RPMI7951 (cell line): ENCODE measurements at places on chromosomes 12 and 14. TPM values are rescaled to one million over a fixed set of nuclear protein-coding genes. Genes with fewer than 3 reads are reported as not detected.
A peak's percentile ranks its signal among the peaks of the same experiment; 100 is the strongest.

- DNase-seq = no peak
These were observed 91.4 kb downstream of the CHGA start for GRCh38 chr14:93014058-93015023.

ETFBKMT gene
- 1.4 and 2.3 TPM in 2 replicates for total RNA-seq

ARMH4 gene
- 1.3 and 1.8 TPM in 2 replicates for total RNA-seq

DNA sequence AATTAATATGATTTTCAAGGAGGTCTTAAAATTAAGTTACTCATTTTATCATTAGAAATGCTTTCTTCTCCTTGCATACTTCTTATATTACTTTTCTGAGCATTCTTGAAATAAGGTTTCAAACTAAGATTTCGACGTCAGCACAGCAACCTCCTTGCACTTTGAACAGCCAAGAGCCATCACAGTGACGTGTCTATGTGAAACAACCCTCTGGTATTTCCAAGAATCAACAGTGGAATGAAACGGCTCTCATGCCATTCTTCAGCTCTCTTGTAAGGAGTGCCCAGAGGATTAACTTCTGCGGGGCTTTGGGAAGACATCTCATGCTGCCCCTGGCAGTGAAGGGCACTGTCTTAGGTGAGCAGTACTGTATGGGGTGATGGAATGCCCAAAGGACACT is 109.2 kb downstream of the EFCAB11 start:
- no peak for DNase-seq

DNA sequence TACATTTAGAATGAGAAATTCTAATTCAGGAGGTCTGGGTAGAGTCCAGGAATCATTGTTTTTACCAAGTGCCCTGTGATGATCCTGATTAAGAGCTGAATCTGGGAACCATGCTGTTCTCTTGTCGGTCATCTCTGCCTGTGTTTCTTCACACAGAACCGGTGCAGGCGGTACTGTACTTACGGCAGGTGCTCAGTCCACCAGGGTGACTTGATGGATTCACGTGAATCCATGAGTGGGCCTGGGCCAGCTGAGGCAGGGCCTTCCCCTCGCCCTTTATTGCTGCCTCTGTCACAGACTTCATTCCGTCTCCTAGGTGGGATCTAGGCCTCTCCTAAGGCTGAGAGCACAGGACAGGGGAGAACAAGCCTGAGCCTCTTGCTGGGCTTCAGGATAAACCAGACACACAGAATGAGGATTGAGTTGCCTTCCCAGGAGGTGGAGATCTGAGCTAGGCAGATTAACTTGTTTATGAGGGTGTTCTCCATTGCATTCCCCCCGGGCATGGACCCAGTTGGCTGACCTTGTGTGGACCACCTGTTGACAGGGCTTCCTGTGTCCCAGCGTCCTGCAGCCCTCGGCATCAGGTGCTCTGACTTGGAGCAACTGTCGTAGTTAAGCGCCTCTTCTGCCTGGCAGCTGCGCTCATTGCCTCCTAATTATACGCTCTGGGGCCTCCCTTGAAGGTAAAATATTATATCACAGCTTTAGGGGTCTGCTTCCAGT is 42.1 kb downstream of the B4GALNT3 start:
- DNase-seq = no peak

AICDA gene
- total RNA-seq = not detected in 2 replicates

KRT78 gene
- 0.20 and 0.36 TPM in 2 replicates for total RNA-seq

NOS1 gene
- total RNA-seq = not detected in 2 replicates

DNA sequence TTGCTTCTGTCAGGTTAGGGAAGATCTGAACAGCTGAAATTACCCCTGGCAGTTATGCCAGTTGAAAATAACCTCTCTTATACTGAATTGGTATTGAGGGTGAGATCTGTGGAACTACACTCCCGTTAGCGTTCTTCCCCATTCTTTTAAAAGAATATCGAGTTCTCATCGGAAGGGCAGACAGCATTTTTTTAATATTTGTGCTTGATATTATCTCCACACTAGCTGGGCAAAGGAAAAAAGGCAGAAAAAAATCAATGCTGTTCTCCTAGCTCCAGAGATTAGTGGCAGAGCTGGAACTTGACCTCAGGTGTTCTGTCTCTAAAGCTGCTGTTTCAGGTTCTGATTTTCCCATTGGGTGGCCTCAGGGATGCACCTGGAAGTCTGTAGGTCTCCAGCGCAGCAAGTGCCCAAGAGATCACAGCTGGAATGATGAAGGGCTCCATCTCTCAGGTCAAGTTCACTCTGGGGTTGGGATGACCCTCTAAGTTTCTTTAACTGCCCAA is 67.5 kb downstream of the SLC38A1 start:
- DNase-seq = no peak

DNA sequence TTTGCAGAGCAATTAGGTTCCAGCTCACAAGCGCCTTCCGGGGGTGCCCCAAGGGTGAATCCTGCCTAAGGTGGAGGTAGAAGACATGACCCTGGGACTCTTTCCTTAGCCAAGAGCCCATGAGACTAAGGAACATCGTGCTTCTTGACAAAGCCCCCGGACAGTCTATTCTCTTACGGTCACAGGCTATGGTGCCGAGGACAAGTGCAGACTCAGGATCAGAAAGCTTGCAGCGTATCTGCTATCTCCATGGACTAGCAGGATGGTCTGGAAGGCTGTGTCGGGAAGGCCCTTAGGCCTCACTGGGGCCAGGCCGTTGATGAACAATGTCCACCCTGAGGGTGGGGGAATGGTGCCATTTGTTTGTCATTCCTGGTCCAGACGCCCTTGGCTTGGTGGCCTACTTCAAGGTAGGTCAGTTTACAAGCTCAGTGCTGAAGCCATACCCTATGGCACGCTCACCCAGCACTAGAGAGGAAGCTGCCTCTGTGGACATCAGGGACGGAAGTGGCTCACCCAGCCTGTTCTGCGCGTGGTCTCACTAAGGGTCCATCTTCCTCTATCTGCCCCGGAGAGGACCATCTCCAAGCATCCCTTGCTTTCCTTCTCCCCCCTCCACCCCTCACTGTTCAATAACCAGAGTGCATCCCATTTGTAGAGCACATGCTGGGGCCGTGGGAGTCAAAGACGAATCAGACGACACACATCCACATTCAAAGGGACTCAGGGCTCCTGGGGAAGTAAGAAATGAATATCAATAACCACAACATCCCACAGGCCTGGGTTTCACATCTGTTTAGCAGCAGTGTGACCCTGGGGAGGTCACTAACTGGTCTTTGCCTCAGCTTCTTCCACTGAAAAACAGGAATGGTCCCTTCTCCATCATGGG is 45.0 kb upstream of the IQSEC3 start:
- DNase-seq = no peak

DNA sequence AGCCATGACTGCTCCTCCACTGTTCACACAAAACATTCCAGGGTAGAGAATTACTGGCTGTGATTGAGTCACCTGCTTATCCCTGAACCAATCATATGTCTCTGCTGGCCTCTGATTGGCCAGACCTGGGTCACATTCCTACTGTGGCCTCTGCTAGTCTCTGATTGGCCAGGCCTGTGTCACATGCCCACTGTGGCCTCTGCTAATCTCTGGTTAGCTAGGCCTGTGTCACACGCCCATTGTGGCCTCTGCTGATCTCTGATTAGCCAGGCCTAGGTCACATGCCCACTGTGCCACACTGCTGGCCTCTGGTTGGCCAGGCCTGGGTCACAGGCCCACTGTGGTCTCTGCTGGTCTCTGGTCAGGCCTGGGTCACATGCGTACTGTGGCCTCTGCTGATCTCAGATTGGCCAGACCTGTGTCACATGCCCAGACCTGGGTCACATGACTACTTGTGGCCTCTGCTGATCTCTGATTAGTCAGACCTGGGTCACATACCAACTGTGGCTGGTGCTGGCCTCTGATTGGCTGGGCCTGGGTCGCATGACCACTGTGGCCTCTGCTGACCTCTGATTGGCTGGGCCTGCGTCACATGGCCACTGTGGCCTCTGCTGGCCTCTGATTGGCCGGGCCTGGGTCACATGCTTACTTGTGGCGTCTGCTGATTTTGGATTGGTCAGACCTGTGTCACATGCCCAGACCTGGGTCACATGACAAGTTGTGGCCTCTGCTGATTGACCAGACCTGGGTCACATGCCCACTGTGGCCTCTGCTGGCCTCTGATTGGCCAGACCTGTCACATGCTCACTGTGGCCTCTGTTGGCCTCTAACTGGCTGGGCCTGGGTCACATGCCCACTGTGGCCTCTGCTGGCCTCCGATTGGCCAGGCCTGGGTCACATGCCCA is 251.6 kb downstream of the SLC15A4 start:
- peak; percentile 1 for DNase-seq

PPP2R5C gene
- total RNA-seq = 97.2 and 113 TPM in 2 replicates

GRCh38 chr14:99393059-99393655 is 87.5 kb downstream of the SETD3 start:
- peak; percentile 23 for DNase-seq

MORN3 gene
- total RNA-seq = 0.10 TPM in 1 of 2 replicates, not detected in the other

- peak; percentile 58 for DNase-seq
These were observed 87.2 kb upstream of the FGD4 start for GRCh38 chr12:32312049-32312670.

- peak; percentile 41 for DNase-seq
These were observed 1.9 kb upstream of the PIWIL1 start for GRCh38 chr12:130335517-130336392.

DNA sequence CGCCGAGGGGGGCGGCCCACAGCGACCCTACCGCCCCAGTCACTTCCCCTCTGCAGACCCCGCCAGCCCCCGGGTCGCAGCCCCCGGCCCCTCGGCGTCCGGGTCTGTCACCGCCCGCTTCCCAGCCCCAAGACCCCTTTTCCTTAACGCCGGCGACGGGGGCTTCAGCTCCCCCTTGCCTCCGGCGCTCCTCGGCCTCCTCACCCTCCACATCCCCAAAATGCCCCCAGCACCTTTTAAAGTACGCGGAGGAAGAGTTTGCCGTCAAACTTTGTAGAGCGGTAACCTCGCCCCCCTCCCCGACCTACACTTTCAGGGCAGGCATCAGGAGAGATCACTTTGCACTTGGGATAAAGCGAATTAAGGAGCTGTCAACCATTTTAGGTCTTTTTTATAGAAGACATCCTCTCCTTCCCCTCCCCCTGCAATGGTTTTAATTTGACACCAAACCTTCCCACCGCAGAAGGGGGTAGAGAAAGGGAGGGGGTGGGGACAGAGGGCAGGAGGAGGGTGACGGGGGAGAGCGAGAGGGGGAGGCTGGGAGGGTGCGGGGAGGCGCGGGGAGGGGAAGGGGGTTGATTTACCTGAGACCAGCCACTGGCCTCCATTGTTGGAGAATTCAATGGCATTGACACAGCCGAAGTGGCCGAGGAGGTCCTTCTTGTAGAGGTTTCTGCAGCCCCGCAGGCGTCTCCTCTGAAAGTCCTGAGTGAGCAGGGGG is 578 bp downstream of the DCAF5 start:
- DNase-seq = peak; percentile 33

DNA sequence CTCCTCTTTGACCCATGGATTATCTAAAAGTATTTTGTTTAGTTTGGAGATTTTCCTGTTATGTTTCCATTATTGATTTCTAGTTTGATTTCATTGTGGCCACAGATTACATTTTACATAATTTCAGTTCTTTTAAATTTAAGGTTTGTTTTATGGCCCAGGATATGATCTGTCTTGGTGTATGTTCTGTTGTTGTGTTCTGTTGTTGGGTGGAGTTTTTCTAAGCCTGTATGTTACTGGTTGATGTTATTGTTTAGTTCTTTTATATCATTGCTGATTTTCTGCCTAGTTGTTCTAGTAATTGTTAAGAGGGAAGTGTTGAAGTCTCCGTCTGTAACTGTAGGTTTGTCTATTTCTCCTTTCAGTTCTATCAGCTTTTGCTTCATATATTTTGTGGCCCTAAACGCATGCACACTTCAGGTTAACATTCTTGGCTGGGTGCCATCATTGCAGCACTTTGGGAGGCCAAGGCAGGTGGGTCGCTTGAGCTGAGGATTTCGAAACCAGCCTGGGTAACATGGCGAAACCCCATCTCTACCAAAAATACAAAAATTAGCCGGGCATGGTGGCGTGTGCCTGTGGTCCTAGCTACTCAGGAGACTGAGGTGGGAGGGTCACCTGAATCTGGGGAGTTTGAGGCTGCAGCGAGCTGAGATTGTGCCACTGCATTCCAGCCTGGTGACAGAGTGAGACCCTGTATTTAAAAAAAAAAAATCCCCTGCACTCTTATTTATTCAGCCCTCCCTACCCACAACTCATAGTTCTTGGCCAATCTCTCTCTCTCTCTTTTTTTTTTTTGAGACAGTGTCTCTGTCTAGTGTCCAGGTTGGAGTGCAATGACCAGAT is 28.1 kb upstream of the CFL2 start:
- no peak for DNase-seq

- DNase-seq = no peak
These were observed 1234.6 kb downstream of the SLC16A7 start for GRCh38 chr12:60830381-60830780.

DNA sequence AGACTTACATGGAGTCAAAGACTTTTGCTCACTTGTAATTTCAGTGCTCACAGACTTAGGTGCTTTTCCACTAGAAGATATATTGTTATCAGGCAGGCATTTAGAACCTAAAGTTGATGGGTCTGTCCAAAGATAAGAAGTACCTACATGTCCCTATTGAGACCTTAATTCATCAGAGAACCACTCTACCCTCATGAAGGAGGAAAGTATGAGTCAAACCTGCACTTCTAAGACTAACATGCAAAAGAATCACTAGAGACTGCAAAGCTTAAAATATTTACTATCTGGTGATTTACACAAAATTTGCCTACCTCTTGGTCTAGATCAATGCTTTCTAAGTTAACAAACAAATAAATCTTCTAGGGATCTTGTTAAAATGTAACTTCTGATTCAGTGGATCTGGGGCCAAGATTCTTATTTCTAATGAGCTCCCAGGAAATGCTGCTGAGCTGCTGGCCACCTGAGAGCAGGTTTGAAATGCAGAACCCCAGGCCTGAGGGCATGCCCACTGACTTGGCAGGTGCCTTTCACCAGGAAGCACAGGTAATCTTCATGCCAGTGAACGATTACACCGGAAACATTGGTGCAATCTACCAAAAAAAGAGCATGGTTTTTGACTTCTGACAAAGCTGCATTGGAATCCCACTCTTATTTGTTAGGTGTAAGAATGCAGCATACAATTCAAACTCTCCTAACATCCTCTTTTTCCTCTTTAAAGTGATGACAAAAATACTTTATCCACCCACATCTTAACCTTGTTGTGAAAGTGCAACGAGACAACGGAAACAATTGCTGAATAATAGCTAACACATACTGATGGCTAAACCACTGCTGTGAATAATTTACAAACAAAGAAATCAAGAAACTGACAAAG is 214.2 kb downstream of the ADAMTS20 start:
- DNase-seq = no peak

DNA sequence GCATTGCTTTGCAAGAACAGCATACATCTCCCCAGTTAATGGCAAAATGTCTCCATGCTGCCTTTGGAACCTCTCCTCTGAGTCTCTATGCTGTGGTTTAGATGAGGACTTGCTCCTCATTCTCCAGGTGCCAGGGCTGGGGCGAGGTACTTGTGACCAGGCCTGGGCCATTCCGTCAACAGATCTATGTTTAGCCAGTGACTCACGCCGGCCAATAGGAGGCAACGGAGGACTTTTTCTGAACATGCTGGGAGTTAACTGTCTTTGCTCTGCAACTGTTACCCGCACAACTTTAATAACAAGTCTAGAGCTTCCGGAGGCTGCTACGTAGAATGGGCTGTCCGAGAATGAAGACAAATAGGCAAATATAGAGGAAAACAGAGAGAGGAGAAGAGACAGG is 214.2 kb downstream of the GLT1D1 start:
- peak; percentile 12 for DNase-seq

- DNase-seq = no peak
These were observed 81.2 kb downstream of the SCAF11 start for GRCh38 chr12:45909041-45909713.

HPD gene
- total RNA-seq = not detected in 2 replicates
